ENCODE measurements at places on chromosomes 3 and 15.

- DNase-seq = peak; percentile 59
Observed at GRCh38 chr3:178623666-178624255, 87.5 kb downstream of the KCNMB2 start.

DNA sequence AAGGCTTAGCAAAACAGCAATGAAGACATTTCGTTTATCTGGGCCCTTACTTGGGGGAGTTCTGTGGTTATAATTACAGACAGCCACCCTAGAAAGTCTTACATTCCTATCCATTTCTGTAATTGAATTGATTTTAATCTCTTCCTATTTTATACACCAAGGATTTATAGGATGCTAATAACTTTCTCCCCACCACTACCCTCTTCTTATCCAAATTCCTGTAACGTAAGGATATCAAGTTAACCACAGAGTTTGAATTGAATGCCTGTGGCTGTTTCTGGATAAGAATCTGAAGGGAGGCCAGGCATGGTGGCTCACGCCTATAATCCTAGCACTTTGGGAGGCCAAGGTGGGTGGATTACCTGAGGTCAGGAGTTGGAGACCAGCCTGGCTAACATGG, 78.6 kb downstream of the MLH1 start:
- DNase-seq = no peak

GRCh38 chr3:88150806-88151205, 1.0 kb downstream of the C3orf38 start:
- DNase-seq = peak; percentile 78

GRCh38 chr3:108877901-108878300, 55.3 kb downstream of the TRAT1 start:
- no peak for DNase-seq

DNA sequence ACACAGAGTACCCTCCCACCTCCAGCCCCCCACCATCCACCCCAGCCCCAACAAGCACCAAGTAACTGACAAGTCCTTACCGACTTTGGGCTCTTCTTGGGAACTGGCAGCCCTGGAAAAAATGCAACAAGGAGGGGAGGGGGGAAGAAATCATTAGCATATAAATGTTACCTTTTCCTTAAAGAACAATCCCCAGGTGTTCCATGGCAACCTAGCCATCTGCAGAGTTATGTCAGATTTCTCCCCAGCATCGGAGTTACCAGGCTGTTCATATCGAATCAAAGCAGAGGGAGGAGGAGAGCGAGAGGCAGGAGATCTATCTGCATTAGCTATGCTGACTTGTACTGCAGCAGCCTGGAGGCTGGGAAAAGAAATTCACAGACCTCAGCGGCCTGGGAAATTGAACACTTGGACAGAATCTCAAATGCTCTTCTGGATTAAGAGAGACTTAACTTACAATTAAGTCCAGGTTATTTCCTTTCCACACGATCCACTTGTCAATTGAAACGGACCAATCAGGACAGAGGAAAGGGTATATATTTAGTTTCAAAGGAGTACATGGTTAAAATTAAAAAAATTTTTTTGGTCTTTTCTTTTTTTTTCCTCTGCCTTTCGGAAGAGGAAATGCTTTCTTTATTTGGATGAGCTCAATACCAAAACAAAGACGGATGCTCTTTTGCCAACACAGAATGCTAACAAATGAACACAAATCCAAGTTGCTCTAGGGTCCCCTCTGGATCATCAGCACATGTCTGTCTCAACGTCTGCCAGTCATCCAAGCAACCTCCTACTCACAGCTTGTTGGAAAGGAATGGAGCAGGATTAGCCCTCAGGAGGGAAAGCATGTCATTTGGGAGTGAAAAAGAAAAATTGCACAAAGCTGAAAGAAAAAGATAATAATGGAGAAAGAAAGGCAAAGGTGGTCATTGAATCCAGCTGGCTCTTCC, 637.1 kb downstream of the MAGI1 start:
- DNase-seq = no peak

DNA sequence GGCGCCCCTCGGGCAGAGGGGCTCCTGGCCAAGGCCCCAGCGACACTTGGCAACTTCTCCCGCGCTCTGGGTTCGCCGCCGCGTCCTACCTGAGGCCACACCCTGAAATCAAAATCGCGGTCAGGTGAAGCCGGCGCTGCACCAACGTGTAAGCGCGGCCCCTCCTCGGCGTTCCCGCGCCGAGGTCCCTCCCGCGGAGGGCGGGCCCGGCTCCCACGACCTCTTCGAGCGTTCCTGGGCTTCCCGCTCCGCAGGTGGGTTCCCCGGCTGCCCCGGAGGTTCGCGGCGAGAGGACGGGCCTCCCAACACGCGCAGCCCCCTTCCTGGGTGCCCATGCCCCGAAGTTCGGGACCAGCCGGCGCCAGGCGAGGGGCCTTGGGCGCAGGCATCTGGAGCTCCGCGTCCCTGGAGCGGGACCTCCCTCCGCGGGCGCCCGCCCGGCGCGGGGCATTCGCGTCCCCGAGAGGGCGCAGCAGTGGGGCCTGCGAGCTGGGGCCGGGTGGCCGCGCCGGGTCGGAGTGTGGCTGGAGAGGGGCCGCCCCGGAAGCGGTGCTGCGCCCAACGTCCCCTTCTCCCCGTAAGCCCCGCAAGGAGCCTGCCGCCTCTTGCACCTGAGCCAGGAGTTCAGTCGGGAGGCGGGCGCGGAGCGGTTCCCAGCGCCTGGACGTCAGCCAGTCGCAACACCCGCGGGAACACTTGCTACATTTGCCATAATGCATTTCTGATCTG, 13.7 kb downstream of the PAK6 start:
- DNase-seq = no peak

Measured in OCI-M1 (cell line).